ENCODE measurements at places on chromosomes 3 and 15.
A peak's percentile ranks its signal among the peaks of the same experiment; 100 is the strongest.

DNA sequence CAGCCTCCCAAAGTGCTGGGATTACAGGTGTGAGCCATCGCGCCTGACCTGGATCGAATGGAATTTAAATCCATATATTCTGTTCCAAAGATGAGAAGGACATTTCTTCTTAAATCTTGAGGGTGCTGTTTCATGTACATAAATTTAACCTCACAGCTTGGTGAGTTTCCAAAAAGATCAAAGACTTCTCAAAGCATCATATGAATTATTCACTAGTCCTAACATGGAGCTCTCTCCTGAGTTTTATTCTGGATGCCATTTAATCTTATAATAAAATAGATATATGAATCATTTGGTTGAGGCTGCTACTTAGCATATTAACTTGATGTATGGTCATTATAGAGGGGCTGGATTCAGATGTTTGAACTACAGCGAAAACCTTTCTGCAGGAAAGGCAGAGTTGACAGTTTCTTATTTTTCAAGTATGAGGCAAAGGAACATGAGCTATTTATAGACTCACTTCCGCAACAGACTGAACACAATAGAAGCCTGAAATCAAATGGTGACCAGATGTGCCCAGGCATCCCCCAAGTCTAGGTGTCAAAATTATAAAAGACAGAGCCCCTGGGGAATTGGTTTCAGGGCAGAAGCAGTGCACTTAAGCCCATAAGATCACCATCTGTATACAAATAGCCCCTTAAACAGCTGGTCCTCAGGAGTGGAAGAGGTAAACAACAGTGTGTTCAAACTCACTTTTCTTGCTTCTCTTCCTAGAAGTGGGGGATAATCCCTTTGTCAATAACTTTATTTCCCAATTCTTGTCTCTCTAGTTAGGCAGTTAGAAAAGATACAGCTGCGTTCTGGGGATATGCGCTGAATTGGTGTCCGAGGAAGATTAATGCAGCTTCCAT is 29.7 kb downstream of the STARD9 start:
- DNase-seq = no peak

DNA sequence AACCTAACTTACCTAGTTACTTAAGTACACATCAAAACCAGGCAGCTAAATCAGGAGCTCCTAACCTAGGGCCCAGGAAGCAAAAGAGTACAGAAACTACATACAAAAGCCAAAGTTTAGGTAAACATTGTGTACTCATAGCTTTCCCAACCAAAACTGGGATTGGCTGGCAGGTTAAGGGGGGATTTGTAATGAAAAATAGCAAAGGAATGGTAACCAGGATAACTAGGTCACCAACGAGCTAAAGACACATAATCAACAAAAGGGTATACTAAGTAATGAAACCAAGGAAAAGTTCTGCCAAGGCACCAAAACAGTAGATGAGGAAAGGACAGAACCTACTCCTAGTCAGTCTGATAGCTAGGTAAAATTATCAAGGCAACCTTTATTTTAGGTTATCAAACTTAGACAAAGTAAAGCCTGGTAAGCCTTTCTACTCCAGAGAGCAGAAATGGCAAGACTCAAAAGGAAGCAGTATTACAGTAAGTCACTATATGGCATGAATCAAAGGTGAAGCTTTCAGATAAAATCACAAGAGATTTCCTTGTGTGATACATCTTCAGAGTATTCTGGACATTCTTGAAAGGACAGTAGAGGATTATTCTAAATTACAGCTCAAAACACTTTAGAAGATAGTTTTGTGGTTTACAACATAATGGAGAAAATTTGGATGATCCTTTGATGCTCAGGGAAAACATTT is 10.2 kb downstream of the TRA2B start:
- DNase-seq = no peak

- no peak for DNase-seq
Measured at GRCh38 chr3:64988188-64988587, 300.4 kb upstream of the ADAMTS9 start.

GRCh38 chr3:72086743-72087087 is 301.8 kb upstream of the PROK2 start:
- no peak for DNase-seq

- DNase-seq = no peak
Measured at GRCh38 chr3:114624571-114625181, 330.8 kb downstream of the TIGIT start.

DNA sequence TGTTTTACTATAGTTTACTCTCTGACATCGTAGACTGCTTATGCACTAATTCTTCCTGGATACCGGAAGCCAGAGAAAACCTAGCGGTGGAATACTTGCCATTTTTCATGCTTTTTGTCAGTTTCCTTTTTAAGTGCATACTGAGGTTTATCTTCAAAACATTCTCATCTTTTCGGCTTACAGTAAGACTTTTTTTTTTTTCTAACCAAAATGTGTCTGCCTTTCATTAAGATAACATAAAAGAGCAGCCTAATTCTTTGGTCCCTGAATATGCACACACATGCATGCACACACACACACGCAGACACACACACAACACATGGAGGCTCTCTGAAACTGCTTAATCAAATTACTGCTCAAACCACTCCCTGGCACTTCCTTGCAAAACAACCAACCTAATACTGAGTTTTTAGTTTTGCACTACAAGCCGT is 1.3 kb downstream of the ZNF445 start:
- no peak for DNase-seq

- DNase-seq = no peak
Measured at GRCh38 chr3:139123377-139124095, 78.8 kb upstream of the PRR23C start.

DNA sequence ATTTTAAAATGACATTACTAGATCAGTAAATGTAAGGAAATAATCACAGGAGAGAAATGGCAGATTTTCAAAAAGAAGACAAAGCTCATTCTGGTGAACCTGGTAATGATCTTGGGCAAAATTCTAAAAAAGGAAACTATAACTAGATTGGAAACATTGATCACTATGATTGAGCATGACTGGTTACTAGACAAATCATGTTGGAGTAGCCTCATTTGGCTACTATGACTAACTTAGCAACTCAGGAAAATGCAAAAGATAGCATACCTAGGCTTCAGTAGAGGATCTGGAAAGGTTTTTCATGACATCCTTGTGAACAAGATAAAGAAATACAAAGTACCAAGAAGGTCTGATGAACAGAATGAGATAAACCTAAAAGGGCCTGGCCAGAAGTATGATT is 7.6 kb upstream of the TMF1 start:
- no peak for DNase-seq

- no peak for DNase-seq
Measured at GRCh38 chr3:141519587-141519986, 32.8 kb downstream of the RASA2 start.

DNA sequence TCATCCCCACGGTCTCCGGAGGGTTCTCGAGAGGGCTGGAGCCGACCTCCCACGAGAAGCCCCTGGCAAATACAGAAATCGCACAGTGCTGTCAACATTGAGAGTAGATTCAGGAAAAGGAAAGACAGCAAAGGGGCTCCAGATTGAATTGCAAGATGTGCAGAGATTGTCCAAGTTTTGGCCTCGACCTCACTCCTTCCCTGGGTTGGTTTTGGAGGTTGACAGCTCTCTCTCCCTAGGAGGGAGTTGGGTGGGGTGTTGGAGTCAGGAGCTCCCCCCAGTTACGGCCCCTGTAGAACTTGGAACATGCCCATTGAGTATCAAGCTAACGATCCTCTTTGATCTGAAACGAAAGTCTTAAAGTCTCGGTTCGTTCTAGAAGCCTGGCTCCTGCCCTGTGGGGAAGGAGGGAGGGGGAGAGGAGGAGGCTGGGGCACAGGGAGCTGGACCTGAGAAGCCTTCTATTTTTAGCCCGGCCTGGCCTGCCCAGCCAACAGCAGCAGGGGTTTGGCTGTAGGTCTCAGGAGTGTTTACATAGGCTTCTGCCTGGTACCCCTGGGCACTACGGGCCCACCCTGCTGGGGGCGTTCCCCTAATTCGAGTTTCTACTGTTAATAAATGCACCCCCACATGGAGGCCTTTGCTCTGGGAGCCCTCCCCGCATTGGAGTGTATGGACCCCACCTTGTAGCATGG is 672 bp upstream of the KY start:
- DNase-seq = no peak

- no peak for DNase-seq
Measured at GRCh38 chr3:120177707-120178306, 83.6 kb upstream of the GSK3B start.

GRCh38 chr15:99857836-99858235 is 124.6 kb upstream of the LYSMD4 start:
- peak; percentile 58 for DNase-seq

DNA sequence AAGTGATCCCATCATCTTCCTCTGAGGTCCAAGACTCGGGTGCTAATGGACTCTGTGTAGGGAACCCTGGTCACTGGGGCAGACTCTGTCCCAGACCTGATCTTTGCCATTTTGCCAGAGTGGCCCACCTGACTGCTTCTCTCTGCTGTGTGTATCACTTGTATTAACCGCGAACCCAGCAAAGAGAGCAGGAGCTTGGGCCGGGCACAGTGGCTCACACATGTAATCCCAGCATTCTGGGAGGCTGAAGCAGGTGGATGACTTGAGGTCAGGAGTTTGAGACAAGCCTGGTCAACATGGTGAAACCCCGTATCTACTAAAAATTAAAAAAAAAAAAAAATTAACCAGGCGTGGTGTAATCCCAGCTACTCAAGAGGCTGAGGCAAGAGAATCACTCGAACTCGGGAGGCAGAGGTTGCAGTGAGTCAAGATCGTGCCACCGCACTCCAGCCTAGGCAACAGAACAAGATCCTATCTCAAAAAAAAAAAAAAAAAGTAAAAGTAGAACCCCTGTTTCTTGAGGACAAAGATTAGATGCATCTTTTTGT is 32.9 kb upstream of the CYP11A1 start:
- DNase-seq = no peak

DNA sequence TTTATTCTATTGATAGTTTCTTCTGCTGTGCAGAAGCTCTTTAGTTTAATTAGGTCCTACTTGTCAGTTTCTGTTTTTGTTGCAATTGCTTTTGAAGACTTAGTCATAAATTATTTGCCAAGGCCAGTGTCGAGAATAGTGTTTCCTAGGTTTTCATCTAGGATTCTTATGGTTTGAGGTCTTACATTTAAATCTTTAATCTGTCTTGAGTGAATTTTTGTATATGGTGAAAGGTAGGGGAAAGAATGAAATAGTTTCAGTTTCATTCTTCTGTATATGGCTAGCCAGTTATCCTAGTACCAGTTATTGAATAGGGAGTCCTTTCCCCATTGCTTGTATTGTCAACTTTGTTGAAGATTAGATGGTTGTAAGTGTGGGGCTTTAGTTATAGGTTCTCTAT is 10.6 kb upstream of the GCSAM start:
- DNase-seq = no peak

GRCh38 chr15:46707452-46707851 is 1009.9 kb upstream of the SEMA6D start:
- no peak for DNase-seq

DNA sequence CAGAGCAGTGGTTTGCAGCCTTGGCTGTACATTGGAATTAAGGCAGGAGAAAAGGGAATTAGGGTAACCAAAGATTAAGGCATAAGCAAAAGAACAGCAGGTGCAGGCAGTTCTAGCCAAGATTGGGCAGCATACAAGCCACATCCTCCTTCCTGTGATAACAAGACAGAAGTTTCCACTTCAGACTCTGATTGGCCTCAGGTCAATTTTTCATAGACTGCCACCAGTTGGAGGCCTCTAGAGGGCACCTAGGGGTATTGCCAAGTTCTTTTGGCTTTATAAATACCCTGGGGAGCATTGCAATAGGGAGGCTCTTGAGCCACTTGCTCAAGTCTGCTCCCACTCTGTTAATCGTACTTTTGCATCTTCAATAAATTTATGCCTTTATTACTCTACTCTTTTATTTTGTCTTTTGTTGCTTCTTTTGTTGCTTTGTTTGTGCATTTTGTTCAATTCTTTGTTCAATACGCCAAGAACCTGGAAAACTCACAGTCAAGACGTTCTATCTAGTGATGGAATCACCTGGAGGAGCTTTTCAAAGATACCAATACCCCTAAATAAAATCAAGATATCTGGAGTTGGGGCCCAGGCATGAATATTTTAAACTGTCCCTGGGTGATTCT is 32.2 kb upstream of the FMN1 start:
- DNase-seq = no peak

- DNase-seq = no peak
Measured at GRCh38 chr3:189071446-189071845, 100.3 kb upstream of the TPRG1 start.

GRCh38 chr3:78838362-78838761 is 929.4 kb downstream of the ROBO1 start:
- DNase-seq = no peak

DNA sequence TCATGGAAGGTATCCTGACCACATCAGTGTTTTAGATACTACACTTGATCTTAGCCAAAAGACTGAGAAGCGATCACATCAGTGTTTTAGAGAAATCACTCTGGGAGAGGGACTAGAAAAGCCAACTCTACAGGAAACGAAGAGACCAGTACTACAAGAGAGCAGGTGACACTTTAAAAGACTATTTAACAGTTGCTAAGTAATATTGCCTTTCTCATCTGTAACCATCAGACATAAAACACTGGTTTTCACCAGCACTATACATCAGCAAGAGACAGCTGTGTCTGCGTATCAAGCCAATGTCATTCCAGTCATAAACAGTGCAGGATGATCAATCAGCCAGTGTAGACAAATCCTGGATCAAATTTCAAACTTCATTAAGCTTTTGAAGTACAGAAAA is 66.7 kb downstream of the GLB1 start:
- no peak for DNase-seq

DNA sequence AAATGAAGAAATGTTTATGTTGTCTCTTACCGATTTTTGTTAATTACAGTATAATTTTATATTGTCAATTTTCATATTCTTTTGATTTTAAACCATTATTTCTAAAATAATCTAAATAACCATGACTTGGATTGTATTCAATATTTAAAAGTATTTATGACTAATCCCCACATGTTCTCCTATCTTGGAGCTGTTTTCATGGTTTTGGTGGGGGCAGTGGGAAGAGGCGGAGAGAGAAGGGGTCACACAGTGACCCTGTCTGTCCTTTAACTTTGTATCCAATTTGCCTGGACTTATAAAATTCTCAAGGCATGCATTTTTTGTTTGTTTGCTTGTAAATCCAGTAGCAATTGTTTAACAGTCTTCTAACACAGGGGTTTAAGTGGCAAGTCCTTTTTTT is 407.4 kb downstream of the NTRK3 start:
- no peak for DNase-seq

- DNase-seq = no peak
Measured at GRCh38 chr3:183106635-183107034, 7.3 kb upstream of the MCCC1 start.

DNA sequence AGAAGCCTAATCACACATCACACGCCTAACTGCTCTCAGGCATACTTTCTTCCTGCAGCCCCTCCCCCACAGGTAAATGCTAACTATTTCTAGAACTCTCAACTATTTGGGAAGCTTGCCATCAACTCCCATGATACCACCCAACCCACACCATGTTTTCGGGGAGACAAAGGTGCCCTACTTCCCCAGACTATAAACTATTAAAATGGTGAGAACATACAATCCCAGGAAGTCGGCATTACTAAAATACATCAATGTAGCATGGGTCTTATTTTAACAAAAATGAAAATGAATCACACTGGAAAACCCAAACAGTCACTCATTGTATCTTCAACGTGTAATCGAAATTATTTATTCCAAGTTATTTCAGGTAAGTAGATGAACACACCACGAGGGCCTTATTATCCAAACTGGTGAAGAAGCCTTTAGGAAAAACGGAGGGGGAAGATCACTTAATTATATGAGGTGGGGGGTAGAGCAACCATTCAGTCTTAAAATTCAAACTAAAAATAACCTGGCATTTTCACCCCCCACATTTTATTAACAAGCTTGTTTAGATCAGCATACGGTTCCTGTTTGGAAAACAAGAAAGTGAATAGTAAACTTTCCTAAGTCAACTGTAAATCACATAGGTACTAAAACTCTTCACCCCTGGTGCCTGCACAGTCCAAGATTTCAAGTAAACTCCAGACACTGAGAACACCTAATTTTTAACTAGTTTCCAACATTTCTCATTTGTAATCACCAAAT is 1.9 kb downstream of the TBL1XR1 start:
- DNase-seq = peak; percentile 22
